ENCODE measurements at places on chromosomes 4 and X.

- H3K27ac ChIP-seq = no peak overlapping the region
- no peaks in the 10 kb centered on the region for H3K4me1 ChIP-seq
These were observed 88.1 kb downstream of the MBNL3 start for GRCh38 chrX:132400706-132401105.

DNA sequence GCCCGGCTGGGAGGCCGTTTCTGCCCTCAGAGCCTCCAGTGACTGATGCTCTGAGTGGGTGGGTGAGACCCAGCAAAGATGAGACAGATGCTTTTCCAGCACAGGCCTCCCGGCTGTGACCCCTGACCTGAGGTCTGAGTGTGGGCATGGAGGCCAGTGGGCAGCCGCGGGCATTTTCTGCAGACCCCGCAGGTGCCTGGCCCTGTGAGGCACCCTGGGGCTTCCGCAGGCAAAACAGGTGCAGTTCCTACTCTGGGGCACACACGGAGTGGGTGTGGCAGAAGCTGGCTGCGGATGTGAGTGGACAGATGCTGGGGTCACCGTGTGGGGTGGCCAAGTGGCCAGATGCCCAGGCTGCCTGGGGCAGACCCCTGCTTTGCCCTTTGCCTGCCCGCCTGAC is 14.8 kb downstream of the HTRA3 start:
- DNase-seq = no peak
- H3K27ac ChIP-seq = no peak overlapping the region
- no peaks in the 10 kb centered on the region for H3K36me3 ChIP-seq
- no peaks in the 10 kb centered on the region for H3K4me1 ChIP-seq
- H3K27me3 ChIP-seq = no peaks in the 10 kb centered on the region

GRCh38 chr4:168610911-168611530 is 114.2 kb downstream of the PALLD start:
- peaks cover 8% of the 10 kb centered on the region for H3K4me1 ChIP-seq
- no peaks in the 10 kb centered on the region for H3K36me3 ChIP-seq
- no peak for DNase-seq
- no peak overlapping the region for H3K4me3 ChIP-seq
- H3K27ac ChIP-seq = no peak overlapping the region

GRCh38 chrX:77564823-77565222 is 117.6 kb downstream of the FGF16 start:
- H3K4me1 ChIP-seq = no peaks in the 10 kb centered on the region
- H3K4me3 ChIP-seq = no peak overlapping the region
- no peak for DNase-seq
- no peaks in the 10 kb centered on the region for H3K27me3 ChIP-seq

- no peak overlapping the region for H3K27ac ChIP-seq
- DNase-seq = no peak
- no peaks in the 10 kb centered on the region for H3K4me1 ChIP-seq
- H3K4me3 ChIP-seq = no peak overlapping the region
- H3K36me3 ChIP-seq = no peaks in the 10 kb centered on the region
- no peaks in the 10 kb centered on the region for H3K27me3 ChIP-seq
These were observed 61.6 kb downstream of the PLS3 start for GRCh38 chrX:115622534-115622933.

- H3K27me3 ChIP-seq = no peaks in the 10 kb centered on the region
- H3K4me3 ChIP-seq = no peak overlapping the region
These were observed 40.7 kb downstream of the SPCS3 start for GRCh38 chr4:176360446-176360845.

DNA sequence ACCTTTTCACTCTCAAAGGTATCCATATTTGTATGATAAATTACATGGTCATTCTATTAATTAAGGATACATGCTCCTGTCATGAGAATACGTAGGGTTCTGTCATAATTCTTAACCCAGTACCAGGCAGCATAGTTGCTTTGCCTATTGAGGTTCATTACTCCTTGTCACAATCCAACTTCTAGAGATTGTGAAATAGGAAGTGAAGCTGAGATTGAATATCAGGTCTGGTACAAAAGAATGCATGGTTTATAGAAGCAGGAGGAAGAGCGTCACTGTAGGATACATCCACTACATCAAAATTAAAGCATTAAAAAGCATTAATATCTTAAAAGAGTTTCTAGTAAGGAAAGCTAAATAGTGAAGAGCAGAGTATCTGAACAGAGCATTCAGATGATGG is 647.0 kb downstream of the IQCM start:
- H3K36me3 ChIP-seq = no peaks in the 10 kb centered on the region
- no peak for DNase-seq
- no peak overlapping the region for H3K27ac ChIP-seq
- no peak overlapping the region for H3K4me3 ChIP-seq

GRCh38 chr4:24395937-24396336 is 188.4 kb downstream of the DHX15 start:
- H3K36me3 ChIP-seq = no peaks in the 10 kb centered on the region
- no peaks in the 10 kb centered on the region for H3K4me1 ChIP-seq
- no peak overlapping the region for H3K4me3 ChIP-seq
- H3K27me3 ChIP-seq = no peaks in the 10 kb centered on the region

- DNase-seq = no peak
- H3K36me3 ChIP-seq = no peaks in the 10 kb centered on the region
These were observed 219.1 kb downstream of the FGF13 start for GRCh38 chrX:138492371-138492770.

- peaks cover 3% of the 10 kb centered on the region for H3K4me1 ChIP-seq
- no peaks in the 10 kb centered on the region for H3K36me3 ChIP-seq
- H3K27ac ChIP-seq = no peak overlapping the region
- no peak for DNase-seq
- no peaks in the 10 kb centered on the region for H3K27me3 ChIP-seq
- no peak overlapping the region for H3K4me3 ChIP-seq
These were observed 13.4 kb downstream of the TBC1D9 start for GRCh38 chr4:140742838-140743193.

GRCh38 chr4:104066533-104066932 is 346.7 kb upstream of the TACR3 start:
- H3K36me3 ChIP-seq = no peaks in the 10 kb centered on the region
- no peaks in the 10 kb centered on the region for H3K27me3 ChIP-seq
- no peak overlapping the region for H3K27ac ChIP-seq
- H3K4me3 ChIP-seq = no peak overlapping the region

- no peaks in the 10 kb centered on the region for H3K27me3 ChIP-seq
- no peaks in the 10 kb centered on the region for H3K4me1 ChIP-seq
- H3K4me3 ChIP-seq = no peak overlapping the region
- no peak for DNase-seq
These were observed 254.2 kb downstream of the ADAMTS3 start for GRCh38 chr4:72314869-72315268.

- no peak overlapping the region for H3K4me3 ChIP-seq
- DNase-seq = no peak
- no peak overlapping the region for H3K27ac ChIP-seq
- peaks cover 1% of the 10 kb centered on the region for H3K27me3 ChIP-seq
- H3K36me3 ChIP-seq = no peaks in the 10 kb centered on the region
- no peaks in the 10 kb centered on the region for H3K4me1 ChIP-seq
These were observed 97.5 kb downstream of the KCTD8 start for GRCh38 chr4:44351069-44351468.

DNA sequence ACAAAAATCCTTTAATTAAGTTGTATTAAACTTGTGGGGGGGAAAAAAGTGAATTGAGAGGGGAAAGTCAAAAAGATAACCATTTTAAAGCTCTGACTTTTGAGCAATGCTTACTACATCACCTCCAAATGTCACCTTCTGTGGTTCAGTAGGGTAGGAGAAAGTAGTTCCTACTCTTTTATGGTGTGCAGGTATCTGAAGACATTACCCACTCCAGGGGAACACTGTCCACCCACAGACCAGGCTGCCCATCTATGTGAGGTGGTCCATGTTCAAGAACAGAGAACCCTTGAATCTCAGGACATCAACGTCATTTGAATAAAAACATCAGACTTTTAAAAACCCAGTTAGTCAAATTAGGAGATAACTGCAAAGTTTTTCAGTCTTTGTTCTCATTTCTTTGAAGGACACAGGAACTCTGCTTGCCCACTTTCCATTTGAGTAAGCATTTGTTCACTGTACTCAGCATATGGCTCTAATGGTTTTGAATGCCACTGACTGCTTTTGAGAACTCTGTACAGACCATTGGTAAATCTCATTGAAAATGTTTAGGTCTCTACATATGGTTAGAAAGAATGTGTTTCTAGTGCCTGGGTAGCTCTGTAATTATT is 18.4 kb downstream of the NMU start:
- no peaks in the 10 kb centered on the region for H3K4me1 ChIP-seq
- DNase-seq = no peak
- no peak overlapping the region for H3K4me3 ChIP-seq
- H3K27ac ChIP-seq = no peak overlapping the region
- H3K27me3 ChIP-seq = peaks cover 1% of the 10 kb centered on the region

- H3K27me3 ChIP-seq = no peaks in the 10 kb centered on the region
- H3K36me3 ChIP-seq = no peaks in the 10 kb centered on the region
- H3K4me3 ChIP-seq = no peak overlapping the region
These were observed 15.1 kb downstream of the RAI2 start for GRCh38 chrX:17846045-17846444.

DNA sequence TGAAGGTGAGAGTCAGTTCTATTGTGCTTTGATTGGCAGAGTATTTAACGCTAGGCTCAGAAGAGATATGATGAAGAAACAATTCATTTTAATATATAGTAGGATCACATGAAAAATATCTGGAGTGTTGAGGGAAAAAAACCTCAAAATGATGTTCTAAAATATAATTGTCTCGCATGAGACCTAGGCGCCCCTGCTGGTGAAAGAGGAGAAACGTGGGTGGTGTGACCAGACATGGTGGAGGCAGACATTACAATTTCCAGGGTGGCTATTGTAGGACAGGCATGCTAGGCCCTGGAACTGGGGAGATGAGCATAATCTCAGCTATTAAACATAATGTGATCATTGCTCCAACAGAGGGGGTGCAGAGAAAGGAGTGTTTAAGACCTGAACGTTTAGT is 210.0 kb downstream of the HS3ST1 start:
- H3K27ac ChIP-seq = no peak overlapping the region
- no peak for DNase-seq
- peaks cover 1% of the 10 kb centered on the region for H3K27me3 ChIP-seq
- H3K4me3 ChIP-seq = no peak overlapping the region
- no peaks in the 10 kb centered on the region for H3K36me3 ChIP-seq
- H3K4me1 ChIP-seq = no peaks in the 10 kb centered on the region

- H3K27ac ChIP-seq = no peak overlapping the region
- no peak for DNase-seq
- H3K36me3 ChIP-seq = no peaks in the 10 kb centered on the region
These were observed 1097.2 kb upstream of the TENM3 start for GRCh38 chr4:181146051-181146450.

GRCh38 chr4:36432586-36432985 is 151.2 kb downstream of the DTHD1 start:
- no peaks in the 10 kb centered on the region for H3K36me3 ChIP-seq
- H3K4me1 ChIP-seq = no peaks in the 10 kb centered on the region
- no peak overlapping the region for H3K27ac ChIP-seq
- no peak for DNase-seq

GRCh38 chr4:89307446-89308160 is at the start of gene GPRIN3:
TSS of gene GPRIN3 (minus strand) at chr4:89307800. CDS start at chr4:89250110, 57,690 bp downstream.
- H3K4me1 ChIP-seq = peaks cover 8% of the 10 kb centered on the region
- DNase-seq = peak; percentile 81
- no peaks in the 10 kb centered on the region for H3K36me3 ChIP-seq
- H3K4me3 ChIP-seq = peak within 1 kb of the TSS; percentile 97
- no peaks in the 10 kb centered on the region for H3K27me3 ChIP-seq

GRCh38 chrX:140503238-140503601 is 1.6 kb downstream of the SOX3 start:
- no peak for DNase-seq
- peak overlapping the region; percentile 72 for H3K4me3 ChIP-seq
- no peaks in the 10 kb centered on the region for H3K36me3 ChIP-seq
- peaks cover 52% of the 10 kb centered on the region for H3K27me3 ChIP-seq
- H3K27ac ChIP-seq = no peak overlapping the region

- no peaks in the 10 kb centered on the region for H3K4me1 ChIP-seq
- no peak overlapping the region for H3K4me3 ChIP-seq
- no peak overlapping the region for H3K27ac ChIP-seq
- no peaks in the 10 kb centered on the region for H3K36me3 ChIP-seq
These were observed 22.4 kb upstream of the NEIL3 start for GRCh38 chr4:177287255-177287654.

- H3K36me3 ChIP-seq = no peaks in the 10 kb centered on the region
- no peak for DNase-seq
- H3K27me3 ChIP-seq = no peaks in the 10 kb centered on the region
- H3K4me1 ChIP-seq = no peaks in the 10 kb centered on the region
- no peak overlapping the region for H3K27ac ChIP-seq
These were observed 109.0 kb downstream of the SHOX start for GRCh38 chrX:739611-740010.

GRCh38 chr4:92129408-92129994 is 174.3 kb upstream of the GRID2 start:
- H3K4me1 ChIP-seq = no peaks in the 10 kb centered on the region
- DNase-seq = no peak
- H3K36me3 ChIP-seq = no peaks in the 10 kb centered on the region

DNA sequence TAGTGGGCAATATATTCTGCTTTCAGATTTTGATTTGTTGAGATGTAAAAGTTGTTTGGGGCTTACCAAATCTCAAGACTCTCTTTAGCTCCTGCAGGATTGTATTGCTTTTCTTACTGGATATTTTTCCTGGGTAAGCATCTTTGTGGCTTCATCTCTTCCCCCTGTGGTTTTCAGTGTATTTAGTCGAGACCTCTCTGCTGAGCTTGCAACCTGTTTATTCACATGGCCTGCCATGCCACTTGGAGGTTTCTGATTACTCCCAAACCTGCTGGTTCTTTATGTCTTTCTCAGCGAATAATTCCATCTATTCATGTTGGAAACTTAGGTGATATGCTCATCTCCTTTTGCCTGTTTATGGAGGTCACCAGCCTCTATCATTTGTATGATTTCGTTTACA is 10.9 kb downstream of the CCNG2 start:
- no peaks in the 10 kb centered on the region for H3K4me1 ChIP-seq
- no peak for DNase-seq

GRCh38 chrX:50799531-50799961 is 14.4 kb downstream of the SHROOM4 start:
- H3K4me1 ChIP-seq = no peaks in the 10 kb centered on the region
- no peaks in the 10 kb centered on the region for H3K36me3 ChIP-seq

GRCh38 chr4:179165000-179165738 is 1722.9 kb upstream of the AGA start:
- peaks cover 6% of the 10 kb centered on the region for H3K4me1 ChIP-seq
- no peaks in the 10 kb centered on the region for H3K27me3 ChIP-seq
- H3K27ac ChIP-seq = no peak overlapping the region
- peak overlapping the region; percentile 66 for H3K4me3 ChIP-seq

DNA sequence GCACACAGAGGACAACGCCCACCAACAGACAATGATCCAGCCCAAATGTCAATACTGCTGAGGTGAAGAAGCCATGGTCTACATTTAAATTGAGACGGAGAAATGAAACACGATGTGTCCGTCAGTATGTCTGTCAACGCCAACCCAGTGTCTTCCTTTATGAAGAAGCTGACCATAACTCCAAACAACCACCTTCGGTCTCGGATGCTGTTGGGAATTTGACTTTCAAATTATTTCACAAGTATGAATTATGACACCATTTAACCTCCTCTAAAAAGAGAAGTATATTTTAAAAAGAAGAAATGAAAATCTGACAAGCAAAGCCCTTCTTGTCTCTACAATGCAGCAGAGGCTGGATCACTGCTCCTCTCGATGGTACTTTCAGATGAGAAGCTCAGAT is 123.7 kb upstream of the MAP3K15 start:
- H3K4me1 ChIP-seq = peaks cover 2% of the 10 kb centered on the region
- no peaks in the 10 kb centered on the region for H3K27me3 ChIP-seq
- no peak overlapping the region for H3K27ac ChIP-seq
- H3K36me3 ChIP-seq = no peaks in the 10 kb centered on the region
- no peak overlapping the region for H3K4me3 ChIP-seq

- no peak for DNase-seq
- H3K4me1 ChIP-seq = peaks cover 13% of the 10 kb centered on the region
- H3K4me3 ChIP-seq = no peak overlapping the region
These were observed 161.5 kb downstream of the SOWAHB start for GRCh38 chr4:76736414-76736813.

All from H1 (cell line).